ENCODE measurements at places on chromosomes 11 and 22.
A peak's percentile ranks its signal among the peaks of the same experiment; 100 is the strongest.

GRCh38 chr11:15769203-15769602 lies 587.1 kb downstream of the SOX6 start:
- DNase-seq = no peak

DNA sequence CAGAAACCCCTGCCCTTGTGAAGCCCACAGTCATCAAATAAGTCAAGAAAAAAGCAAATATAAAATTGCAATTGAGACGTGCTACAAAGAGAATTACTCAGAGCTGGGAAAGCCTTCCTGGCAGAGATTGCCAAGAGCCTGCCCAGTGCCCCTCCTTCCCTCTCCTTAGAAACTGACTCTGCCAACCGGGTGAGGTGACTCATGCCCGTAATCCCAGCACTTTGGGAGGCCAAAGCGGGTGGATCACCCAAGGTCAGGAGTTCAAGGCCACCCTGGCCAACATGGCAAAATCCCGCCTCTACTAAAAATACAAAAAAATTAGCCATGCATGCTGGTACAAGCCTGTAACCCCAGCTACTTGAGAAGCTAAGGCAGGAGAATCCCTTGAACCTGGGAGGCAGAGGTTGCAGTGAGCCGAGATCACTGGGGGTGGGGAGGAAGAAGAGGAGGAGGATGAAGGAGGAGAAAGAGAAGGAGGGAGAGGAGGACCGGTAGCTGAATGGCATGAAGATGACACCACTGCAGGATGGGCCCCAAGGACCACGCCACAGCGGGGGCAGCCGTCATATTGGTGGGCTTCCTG lies 76.1 kb upstream of the RTL6 start:
- no peak for DNase-seq

DNA sequence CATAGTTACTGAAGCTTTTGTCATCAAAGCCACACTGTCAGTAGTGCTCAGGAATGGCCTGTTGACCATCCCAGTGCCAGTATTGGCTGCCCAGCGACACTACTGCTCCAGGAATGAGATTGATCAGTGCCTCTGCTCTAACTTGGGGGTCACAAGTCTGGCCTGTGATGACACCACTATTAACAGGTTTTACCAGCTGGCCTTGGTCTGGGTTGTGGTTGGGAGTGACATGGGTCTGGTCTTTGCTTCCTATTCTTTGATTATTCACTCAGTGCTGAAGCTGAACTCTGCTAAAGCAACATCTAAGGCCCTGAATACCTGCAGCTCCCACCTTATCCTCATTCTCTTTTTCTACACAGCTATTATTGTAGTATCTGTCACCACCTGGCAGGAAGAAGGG lies 21.5 kb downstream of the OR56B4 start:
- no peak for DNase-seq

GRCh38 chr11:35232891-35233330 lies 93.9 kb downstream of the CD44 start:
- DNase-seq = no peak

DNA sequence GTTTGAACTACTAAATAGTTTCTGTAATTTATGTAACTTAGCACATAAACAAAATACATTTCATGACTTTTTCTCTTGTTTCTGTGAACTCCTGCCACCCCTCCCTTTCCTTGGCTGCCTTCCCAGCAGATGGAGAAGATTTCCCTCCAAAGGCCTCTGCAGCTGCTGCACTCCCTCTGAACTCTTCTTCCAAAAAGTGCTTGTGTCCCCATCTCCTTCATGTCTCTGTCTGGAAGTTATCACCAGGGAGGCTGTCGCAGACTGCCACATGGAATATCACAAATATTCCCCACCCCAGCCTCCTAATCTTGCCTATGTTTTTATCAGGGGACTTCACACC lies 1068.3 kb downstream of the OPCML start:
- no peak for DNase-seq

- DNase-seq = no peak
These were observed 22.7 kb upstream of the CD5 start for GRCh38 chr11:61079416-61080150.

GRCh38 chr11:93484716-93485115 lies 58.5 kb downstream of the SMCO4 start:
- DNase-seq = no peak

GRCh38 chr11:119361941-119362725 lies 15.6 kb upstream of the MFRP start:
- no peak for DNase-seq

DNA sequence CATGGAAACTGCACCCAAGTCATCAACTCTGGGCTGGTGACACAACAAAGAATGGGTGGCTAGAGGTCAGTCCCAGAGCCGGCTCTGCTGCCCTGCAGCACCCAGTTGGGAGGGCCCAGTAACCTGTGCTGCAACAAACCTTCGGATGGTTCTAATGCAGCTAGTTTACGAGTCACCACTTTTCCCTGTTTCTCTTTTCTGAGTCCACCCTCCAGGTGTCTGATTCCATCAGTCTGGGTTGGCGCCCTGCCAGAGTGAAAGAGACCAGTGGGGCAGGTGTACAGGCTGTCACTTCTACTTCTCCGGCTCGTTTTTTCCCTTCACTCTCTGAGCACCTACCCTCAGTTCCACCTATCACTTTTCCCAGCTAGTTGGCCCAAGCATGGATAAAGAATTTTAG lies 572.9 kb downstream of the NTM start:
- no peak for DNase-seq

DNA sequence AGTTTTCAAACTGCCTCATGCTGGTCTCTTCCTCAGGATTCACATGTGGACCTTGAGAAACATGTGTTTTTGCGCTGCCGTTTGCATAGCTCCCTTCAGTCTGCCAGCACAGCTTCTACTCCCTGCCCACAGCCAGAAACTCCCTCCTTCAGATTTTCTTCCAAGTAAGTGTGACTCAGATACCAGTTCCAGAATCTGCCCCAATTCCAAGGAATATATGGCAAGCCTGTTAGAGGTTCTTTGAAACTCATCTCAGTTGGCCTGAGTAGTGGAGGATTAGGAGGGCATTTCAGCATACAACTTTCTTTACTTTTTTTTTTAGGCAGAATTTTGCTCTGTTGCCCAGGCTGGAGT lies 67.1 kb downstream of the SNX19 start:
- no peak for DNase-seq

DNA sequence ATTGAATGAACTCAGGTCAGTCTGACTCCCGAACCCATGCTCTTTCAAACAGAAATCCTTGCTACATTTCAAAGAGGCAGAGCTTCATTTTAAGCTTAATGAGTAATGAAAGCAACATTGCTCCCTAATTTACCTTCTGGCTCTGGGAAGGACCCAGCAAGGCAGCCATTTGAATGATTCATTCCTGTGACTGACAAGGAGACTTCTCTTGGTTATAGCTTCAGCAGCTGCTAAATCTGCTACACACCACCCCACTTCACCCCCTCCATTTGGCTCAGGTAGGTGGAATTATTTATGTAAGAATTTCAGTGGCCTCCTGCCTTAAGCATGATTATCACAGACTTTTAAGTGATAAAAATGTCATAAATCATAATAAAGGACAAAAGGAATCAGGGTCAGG lies 117.7 kb downstream of the KCNC1 start:
- no peak for DNase-seq

DNA sequence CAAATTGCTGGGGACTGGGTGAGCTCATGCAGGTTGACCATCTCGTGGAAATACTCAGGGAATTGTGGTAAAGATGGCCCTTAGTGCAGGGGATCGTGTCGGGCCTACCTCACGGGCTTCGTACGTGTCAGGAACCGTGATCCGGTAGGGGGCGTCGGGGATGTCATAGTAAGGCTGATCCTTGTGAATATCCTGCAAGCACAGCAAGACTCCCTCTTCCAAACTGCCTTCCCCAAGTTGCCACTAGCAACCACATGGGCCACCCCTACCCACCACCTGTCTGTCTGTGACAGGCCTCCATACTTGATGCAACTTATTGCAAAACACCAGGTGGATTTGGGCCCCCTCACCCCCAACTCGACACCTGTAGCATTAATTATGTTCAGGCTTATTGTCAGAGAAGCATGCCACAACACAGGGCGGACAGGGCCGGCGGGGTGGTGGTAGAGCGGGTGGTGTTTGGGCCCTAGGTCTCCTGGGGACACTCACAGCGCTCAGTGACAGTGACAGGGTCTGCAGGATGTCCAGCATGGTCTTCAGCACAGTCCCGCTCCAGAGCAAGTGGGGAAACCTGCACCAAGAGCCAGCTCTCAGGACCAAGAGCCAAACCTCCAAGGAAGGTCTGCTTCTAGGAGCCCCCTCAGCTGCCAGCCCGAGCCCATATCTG lies 22.6 kb upstream of the SERPIND1 start:
- no peak for DNase-seq

DNA sequence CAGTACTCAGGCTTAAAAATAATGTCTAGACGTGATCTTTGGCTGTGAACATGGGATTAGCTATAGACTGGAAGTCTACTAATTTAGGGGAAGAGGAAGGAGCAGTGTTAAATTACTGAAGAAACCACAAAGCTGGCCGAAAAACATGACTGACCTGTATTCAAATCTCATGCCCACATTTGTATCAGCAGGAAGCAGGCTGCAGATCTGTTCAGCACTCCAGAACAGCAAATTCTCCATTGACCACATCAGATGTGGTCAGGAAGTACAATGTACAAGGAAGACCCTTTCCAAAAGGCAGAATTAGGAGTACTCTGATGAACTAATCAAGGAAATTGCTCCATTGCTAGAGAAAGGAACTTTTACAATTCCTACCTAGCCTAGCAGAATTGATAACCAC lies 31.7 kb downstream of the DCDC1 start:
- DNase-seq = no peak

DNA sequence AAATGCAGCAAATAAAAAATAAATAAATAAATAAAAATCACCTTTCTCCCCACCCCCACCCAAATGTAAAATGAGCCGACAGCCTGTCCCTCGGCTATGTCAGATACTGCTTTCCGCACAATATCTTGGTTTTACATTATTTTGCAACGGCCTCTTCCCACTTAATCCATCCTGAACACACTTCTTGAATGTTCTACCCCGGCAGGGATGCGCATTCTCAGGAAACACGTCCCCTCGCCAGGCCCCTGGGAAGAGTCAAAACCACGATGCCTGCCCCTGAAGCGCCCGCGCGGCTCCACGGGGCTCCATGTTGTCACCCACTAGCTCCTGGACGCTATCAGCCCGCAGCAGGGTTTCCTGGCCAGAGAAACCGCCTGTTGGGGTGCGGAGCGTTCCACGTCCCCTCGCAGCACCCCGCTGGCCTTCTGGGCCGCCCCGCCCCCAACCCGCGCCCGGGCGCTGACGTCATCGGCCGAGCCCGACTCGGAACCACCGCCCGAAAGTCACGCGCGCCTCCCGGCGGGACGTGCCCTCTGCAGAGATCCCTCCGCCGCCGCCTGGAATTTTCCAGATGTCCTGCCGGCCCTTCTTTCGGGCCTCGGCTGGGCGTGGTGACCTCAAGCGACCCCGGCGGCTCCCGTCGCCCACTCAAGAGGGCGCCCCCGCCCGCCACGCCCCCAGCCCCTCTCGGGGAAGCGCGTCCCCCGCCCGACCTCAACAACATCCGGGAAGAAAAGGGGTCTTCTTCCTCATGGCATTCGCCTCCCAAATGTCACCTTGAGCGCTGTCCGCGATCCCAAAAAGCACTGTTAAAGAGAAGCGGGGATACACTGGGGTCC lies 585 bp upstream of the NEAT1 start:
- peak; percentile 97 for DNase-seq

DNA sequence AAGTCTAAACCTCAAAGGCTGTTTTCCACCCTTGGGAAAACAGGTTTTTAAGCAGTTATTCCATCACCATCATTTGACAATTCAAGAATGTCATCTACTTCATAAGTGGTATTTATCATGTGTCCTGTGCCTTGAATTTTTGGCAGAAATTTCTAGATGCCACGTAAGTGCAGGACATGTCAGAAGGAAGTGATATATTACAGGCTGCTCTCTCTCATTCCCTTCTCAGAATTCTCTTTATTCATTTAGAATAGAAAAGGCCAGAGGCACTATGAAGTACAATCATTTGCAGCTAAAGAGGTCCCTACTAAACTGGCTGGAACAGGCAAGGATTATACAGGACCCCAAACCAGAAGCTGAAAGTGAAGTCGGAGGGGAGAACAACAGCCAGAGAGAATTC lies 11.9 kb downstream of the RBFOX2 start:
- DNase-seq = no peak

DNA sequence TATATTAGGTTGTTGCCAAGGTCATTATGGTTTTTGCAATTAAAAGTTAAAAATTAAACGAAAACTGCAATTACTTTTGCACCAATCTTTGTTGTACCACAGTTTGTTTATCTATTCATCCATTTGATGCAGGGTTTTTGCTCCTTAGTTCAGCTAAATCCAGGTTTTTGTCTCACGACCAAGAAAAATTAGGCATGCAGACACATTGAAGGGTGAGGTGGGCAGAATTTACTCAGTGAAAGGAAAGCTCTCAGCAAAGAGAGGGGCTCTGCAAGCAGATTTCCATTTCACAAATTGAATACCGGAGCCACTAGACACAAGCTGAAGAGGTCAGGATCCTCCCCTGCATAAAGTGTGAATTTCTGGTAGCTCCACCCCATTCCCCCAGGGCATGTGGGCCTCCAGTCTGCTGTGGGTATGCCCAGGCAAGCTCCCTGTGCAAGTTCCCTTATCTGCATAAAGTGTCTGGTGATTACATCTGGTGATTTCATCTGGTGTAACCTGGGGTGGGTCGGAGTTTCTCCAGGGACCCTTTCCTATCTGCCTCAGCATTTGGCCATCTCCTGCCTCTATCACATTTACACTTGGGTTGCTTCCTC lies 33.3 kb downstream of the APOL6 start:
- no peak for DNase-seq

DNA sequence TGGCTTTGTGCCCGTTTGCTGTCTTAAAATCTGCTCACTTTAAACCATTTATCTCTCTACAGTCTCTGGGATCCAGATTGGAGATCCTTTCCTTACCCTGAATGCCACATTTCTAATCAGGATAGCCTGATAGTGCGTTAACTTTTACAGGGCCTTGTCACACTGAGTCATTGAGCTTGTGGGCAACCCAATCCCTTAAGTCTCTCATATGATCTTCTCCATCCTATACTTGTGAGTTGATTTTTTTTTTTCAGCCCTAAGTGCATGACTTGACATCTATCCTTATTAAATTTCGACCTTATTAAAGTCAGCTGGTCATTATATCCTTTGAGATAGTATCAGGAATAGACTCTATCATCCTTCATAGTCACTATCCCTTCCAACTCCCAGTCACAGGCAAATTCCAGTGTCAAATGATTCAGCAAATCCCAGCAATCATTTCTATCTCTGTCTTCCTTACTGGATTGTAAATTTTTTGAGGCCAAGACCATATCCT lies 57.7 kb downstream of the TEAD1 start:
- DNase-seq = no peak
